ENCODE measurements at places on chromosomes 16 and 17.

- no peak for DNase-seq
Observed at GRCh38 chr17:57388131-57388725, 131.9 kb downstream of the MSI2 start.

DNA sequence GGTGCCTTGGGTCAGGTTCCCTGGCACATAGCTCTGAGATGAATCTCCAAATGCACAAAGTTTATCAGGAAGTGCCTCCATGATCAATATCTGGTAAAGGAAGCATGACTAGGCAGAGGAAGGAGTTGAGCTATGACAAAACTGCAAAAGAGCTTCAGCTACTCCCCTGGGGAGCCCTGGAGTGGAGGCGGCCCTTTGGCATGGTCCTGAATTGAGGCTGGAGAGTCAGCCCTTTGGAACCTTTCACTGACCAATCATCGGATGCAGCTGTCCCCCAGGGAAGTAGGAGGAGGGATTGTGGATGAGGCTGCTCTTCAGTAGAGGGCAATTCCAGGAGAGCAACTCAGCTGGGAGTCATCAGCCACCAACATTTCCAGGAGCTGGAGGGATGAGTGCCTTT lies 46.1 kb upstream of the NLRP1 start:
- no peak for DNase-seq

DNA sequence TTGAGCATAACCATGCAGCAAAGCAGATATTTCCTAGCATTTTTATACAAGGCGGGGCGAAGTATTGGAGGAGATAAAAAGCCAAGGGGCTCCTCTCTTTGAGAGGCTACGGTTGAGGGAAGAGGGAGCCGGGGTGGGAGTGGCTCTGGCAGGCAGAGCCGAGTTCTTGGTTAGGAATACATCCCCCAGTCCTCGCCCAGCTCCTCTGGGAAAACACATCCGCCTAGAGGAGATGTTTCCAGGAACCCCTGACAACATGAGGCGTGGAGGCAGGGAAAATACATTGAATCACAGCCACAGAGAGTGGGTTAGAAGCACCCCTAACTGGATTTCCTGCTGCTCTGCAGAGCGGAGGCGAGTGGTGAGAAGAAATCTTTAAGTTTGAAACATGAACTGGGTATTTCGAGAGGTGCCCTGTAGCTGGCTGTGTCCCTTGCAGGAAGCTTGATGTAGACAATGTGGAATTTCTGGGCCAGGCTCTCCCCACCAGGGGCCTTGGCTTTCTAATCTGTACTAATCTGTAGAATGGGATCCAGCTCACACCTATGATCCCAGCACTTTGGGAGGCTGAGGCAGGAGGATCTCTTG lies 27.3 kb downstream of the TTYH2 start:
- DNase-seq = no peak

- DNase-seq = no peak
Observed at GRCh38 chr17:1156864-1157263, 22.9 kb downstream of the ABR start.

DNA sequence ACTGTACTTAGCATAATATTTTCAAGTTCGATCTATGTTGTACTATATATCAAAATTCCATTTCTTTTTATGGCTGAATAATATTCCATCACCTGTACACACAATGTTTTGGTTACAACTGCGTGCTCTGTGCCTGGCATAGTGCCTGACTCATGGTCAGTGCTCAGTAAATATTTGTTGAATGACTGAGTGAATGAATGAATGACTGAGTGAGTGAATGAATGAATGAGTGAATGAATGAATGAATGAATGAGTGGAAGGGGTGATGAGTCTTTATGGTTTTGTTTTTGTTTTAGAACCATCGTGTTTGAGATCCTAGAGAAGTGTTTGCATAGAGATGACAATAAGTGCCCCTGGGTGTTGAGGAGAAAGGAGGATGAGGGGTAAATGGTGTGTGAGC lies 155.3 kb downstream of the MRM1 start:
- DNase-seq = no peak

GRCh38 chr17:40909351-40909750 lies 24.3 kb upstream of the KRT20 start:
- DNase-seq = peak; percentile 85

GRCh38 chr16:24309258-24310142 lies 53.4 kb downstream of the CACNG3 start:
- peak; percentile 6 for DNase-seq

GRCh38 chr16:57758331-57759117 lies 23.0 kb downstream of the KATNB1 start:
- DNase-seq = no peak

- DNase-seq = no peak
Observed at GRCh38 chr17:10992106-10992880, 154.4 kb upstream of the PIRT start.

DNA sequence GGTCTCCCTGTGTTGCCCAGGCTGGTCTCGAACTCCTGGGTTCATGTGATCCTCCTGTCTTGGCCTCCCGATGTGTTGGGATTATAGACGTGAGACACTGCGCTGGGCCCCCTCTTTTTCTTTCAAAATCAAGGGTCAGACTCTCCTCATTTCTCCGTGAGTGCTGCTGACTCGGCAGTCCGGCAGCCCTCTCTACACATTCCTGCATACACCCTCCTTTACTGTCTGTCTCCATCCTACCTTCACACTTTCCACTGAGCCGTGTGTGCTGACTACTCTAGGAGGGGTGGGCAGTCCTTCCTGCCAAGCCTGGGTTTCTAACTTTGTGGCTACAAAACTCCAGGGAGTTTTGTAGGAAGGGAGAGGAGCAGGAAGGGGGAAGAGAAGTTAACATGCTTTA lies 195.2 kb downstream of the PARN start:
- no peak for DNase-seq

GRCh38 chr16:72827866-72828265 lies 220.1 kb downstream of the ZFHX3 start:
- no peak for DNase-seq

DNA sequence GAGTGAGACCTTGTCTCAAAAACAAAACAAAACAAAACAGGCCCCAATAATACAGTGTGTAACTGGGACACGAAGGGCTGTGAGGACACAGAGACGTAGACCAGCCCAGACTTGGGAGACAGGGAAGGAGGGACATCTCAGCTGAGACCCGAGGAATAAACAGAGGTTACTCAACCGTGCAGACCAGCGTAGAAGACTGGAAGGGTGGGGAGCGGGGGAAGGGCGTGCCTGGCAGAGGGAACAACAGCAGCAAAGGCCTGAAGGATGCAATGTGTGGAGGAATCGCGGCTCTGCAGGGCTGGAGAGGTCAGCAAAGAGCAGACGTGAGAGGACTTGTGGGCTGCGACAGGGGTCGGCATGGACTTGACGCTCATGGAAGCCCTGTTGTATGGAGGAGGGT lies 11.6 kb upstream of the CES4A start:
- no peak for DNase-seq

GRCh38 chr16:85173146-85173980 lies 61.1 kb upstream of the CIBAR2 start:
- DNase-seq = no peak

- no peak for DNase-seq
Observed at GRCh38 chr16:83137326-83137781, 510.6 kb downstream of the CDH13 start.

Measured in anterior cingulate cortex (tissue), 58 donors.